Activated naive CD8-positive, alpha-beta T cell treated with anti-CD3 and anti-CD28 coated beads, Interleukin-2, amount 10 ng/mL, durations not matched to agents 7 days and 5 days (primary cell): ENCODE measurements at places on chromosomes 7 and 10. TPM values are rescaled to one million over a fixed set of nuclear protein-coding genes. Genes with fewer than 3 reads are reported as not detected.

TRPV5 gene
- not detected for total RNA-seq

AP3M1 gene
- 45.4 TPM for total RNA-seq

CCDC7 gene
- total RNA-seq, result 28.4 TPM

ASZ1 gene
- not detected for total RNA-seq

ZNF487 gene
- total RNA-seq, result 3.4 TPM

CNPY1 gene
- not detected for total RNA-seq

SLC39A12 gene
- total RNA-seq, result not detected

CALHM3 gene
- total RNA-seq, result 0.17 TPM

RAPGEF5 gene
- 0.72 TPM for total RNA-seq

EBLN1 gene
- total RNA-seq, result not detected

SCIN gene
- total RNA-seq, result 0.69 TPM

SPDYE2B gene
- not detected for total RNA-seq

PHKG1 gene
- total RNA-seq, result 2.4 TPM

OR6B1 gene
- not detected for total RNA-seq

SPDYE6 gene
- not detected for total RNA-seq

GGCT gene
- total RNA-seq, result 40.2 TPM
